ENCODE measurements at places on chromosomes 2 and 18.

GRCh38 chr18:778194-778927, 33.7 kb downstream of the YES1 start:
- DNase-seq = no peak

DNA sequence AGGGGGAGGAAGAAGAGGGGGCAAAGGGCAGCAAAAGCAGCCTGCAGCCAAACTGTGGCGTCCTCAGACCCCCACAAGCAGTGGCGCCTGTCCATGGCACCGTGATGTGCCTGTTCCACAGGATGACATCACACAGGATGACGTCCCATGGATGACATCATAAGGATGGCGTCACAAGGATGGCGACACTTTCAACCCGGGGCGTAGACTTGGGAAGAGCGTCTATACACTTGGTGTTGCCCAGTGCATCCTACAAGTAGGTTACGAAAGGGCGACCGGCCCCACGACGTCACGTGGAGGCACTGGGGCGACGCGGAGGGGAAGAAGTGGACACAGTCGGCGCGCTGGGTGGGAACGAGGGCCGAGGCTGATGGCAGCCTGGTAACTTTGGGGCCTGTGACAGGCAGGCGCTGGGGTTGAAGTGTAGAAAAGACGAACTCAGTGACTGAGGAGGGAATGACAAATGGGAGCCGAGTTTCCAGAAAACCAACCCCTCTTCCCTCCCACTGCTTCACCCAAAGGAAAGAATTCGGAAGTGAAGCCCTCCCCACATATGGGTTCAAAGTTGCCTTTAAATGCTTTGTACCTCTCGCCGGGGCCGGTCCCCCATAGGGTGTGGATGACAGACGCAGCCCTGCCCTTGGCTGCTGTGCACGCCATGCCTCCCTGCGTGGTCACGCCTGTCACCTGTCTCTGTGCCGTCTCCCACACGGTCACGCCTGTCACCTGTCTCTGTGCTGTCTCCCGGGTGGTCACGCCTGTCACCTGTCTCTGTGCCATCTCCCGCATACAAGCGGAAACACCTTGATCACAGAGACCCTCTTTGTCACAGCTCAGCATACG, 13.4 kb upstream of the KCNG2 start:
- DNase-seq = no peak

- no peak for DNase-seq
Observed at GRCh38 chr18:74456349-74457042, 612 bp downstream of the DIPK1C start.

DNA sequence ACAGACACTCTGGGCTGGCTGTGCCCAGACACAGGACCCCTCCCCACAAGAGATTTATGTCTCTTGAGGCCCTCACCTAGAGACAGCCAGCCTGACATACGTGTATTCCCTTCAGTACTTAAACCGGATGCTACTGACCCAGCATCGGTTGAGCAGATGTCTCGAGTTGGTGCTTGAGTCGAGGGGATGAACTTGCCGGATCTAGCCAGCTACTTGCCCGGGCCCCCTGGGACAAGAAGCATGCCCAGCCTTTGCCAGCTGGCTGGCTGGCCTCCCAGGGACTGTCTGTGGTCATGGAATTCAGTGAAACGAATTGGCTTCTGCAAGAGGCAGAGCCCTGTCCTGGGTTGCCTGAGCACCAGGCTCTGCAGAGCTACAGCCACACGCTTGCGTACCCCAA, 36.0 kb downstream of the DNMT3A start:
- no peak for DNase-seq

DNA sequence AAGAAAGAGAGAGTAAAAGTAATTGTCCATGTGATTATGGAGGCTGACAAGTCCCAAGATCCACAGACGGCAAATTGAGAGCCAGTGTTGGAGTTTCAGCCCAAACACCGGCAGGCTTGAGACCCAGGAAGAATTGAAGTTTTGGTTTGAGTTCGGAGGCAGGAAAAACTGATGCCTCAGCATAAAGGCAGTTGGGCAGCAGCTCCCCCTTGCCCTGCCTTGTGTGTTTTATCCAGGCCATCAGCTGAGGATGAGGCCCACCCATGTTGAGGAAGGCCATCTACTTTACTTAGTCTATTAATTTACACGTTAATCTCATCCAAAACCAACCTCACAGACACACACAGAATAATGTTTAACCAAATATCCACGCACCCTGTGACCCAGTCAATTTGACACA, 64.6 kb upstream of the SERPINE2 start:
- DNase-seq = no peak

- no peak for DNase-seq
Observed at GRCh38 chr2:136065384-136065783, 52.6 kb downstream of the CXCR4 start.

DNA sequence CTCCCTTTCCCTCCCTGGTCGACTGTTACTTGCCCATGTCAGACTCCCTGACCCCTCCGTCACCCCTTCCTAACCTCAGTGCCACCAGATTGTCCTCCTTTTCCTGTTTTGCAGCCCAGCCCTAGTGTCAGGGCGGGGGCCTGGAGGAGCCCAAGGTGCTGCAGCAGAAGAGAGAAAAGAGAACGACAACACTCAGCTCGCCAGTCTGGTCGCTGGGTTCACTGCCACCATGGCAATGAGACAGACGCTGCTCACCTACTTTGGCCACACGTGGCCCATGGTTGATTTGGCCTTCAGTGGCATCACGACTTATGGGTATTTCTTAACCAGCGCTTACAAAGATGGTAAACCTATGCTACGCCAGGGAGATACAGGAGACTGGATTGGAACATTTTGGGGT, 108.4 kb upstream of the RMDN2 start:
- no peak for DNase-seq

DNA sequence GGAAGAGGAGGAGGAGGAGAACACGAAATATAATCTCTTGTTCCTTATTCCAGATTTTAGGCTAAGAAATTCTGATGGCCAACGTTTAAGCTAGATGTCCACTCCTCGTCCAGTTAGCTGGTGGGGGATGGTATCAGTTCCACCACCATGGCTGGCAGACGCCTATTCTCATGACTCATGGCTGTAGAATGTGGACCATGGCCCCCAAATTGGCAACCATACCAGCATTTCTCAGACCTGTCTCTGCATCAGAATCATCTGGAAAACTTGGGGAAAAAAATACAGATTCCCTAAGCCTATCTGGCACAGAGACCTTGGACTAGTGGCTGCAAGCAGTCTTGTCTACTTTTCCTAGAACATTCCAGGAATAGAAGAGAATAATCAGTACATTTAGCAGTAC, 267.7 kb upstream of the SIX2 start:
- DNase-seq = no peak
